Caco-2 (cell line): ENCODE measurements at places on chromosomes 3 and 15.

- no peak for DNase-seq
Observed at GRCh38 chr3:8822141-8822540, 52.7 kb upstream of the OXTR start.

- no peak for DNase-seq
Observed at GRCh38 chr3:169242708-169243513, 420.6 kb downstream of the MECOM start.

DNA sequence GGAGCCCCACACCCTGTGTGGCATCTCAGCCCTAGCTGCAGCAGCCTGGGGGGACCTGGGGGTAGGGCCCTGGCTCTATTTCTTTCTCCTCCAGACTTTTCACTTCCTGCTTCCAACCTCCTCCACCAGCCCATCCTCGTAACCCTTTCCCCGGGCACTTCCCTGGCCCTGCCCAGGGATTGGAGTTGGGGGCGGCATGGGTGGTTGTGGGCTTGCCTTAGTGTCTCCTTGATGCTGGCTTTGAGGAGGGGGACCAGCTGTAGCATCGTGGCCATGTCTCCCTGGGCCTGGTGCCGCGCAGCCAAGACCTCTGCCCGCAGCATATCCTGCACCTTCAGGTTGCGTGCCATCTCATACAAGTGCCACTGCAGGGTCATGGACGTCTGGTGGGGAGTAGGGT lies 28.1 kb downstream of the CYP11A1 start:
- no peak for DNase-seq

DNA sequence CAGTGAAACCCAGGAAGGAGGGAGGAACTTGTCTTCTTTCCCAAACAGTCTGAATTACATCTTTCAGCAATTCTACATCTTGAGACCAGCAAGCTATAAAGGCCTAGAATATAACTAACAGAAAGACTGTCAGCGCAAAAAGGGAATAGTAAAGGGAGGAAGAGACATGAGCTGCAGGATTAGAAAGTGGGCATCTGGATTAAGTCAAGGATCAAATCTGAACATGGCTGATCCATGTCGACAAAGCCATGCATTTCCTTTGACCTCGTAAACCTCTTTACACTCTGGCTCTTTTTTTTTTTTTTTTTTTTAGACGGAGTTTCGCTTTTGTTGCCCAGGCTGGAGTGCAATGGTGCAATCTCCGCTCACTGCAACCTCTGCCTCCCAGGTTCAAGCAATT lies 35.4 kb upstream of the KCNMB3 start:
- DNase-seq = no peak

DNA sequence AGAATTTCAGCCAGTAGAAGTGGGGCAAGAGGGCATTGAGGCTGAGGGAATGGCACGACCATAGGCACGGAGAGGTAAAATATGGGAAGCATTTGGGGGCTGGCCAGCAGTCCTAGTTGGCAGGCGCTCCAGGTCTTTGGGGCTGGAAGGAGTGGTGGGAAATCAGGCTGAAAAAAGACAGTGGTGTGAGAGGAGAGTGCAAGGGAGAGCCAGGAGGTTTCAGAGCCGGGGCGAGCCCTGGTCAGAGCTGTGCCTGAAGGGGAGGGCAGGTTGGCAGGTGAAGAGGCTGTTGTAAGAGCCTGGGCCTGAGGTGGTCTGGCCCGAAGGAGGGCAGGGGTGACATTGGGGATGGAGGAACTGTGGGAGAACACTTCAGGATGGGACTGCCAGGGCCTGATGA lies 1.6 kb upstream of the IDH3A start:
- no peak for DNase-seq
